Spinal cord (tissue), 10 donors: ENCODE measurements at places on chromosomes 3 and 15.

DNA sequence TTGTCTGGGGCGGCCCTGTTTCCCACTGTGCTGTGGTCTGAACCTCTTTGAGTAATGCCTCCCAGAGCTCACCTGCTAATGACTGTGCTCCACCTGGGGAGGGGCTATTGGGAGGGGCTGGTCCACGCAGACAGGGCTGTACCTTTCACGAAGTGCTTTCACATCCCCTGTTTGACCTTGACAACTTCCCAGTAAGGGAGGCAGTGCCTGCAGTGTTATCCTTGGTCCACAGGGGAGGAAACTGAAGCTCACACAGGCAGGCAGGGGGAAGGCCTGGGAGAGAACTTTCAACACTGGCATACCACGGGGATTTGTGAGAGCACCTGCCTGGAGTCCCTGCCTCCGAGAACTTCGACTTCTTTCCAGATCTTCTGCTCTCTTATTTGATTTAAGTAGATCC, 91.2 kb downstream of the CACNA1D start:
- no peak for DNase-seq

DNA sequence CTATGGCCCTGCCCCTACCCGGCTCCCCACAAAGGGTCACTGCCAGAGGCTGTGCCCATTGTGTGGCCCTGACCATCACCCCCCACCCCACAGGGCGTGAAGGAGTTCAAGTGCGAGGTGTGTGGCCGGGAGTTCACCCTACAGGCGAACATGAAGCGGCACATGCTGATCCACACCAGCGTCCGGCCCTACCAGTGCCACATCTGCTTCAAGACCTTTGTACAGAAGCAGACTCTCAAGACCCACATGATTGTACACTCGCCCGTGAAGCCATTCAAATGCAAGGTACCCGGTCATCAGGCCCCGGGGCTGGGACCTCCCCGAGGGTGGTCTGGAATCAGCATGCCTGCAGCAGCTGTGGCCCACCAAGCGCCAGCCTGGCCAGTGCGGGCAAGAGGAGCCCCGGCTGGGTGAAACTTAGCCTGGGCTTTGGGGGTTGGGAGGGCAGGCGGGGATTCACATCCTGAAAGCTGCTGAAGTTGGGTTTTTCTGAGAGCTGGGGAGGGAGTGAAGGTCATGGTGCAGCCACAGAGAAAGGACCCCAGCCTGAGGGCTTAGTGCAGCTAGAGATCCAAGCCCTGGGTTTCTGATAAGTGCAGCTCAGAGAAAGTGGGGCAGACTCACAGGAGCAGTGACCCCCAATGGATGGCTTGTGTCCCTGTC, 29.2 kb downstream of the IDH2 start:
- no peak for DNase-seq

DNA sequence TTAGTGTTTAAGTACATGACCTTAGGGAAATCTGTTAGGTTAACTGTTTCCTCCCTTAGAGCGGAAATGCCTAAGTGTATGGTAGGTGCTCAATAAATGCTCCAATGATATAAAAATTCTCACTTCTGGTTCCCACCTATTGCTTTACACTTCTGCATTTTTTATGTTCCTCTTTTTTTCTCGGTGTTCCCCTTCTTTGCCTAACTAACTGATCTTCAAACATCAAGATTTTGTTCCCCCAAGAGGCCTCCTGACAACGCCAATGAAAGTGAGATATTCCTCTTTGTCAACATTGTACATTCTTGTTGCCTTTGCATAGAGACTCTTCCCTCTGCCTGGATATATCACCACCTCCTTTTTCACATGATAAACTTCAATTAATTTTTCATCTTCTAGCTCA, 17.4 kb downstream of the SLC35A5 start:
- no peak for DNase-seq

DNA sequence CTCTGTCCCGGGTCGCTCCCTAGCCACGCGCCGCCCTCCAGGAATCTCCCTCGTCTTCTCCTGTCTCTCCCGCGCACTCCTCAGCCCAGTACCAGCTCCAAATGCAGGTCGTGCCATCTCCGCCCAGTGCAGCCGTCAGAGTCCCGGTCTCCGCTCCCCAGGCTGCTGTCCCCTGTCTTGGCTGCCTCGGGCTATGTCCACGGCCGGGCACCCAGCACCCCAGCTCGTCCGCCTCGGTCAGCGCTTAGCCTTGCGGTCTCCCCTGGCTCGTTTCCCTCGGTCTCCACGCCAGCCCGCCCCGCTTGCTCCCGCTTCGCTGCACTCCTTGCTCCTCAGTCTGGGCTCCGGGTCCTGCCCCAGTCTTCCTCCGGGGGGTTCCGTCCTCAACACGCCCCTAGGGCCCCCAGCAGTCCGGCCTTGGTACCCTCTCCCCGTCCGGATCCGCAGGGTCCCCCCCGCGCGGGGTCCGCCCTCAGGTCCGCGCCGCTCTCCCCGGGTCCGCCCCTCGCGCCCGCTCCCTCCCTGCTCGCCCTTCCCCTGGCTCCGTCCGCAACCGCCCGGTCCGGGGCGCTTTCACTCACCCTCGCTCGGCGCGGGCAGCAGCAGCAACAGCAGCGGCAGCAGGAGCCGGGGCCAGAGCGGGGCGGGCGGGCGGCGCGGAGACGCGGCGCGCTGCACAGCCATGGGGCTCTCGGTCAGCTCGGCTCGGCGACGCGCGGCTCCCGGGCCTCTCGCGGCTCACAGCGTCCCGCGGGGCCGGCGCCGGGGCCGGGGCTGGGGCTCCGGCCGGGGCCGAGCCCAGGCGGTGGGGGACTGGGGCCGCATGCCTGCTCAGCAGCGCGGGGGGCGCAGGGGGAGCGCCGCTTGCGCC, 462 bp downstream of the IGDCC3 start:
- peak; percentile 76 for DNase-seq

DNA sequence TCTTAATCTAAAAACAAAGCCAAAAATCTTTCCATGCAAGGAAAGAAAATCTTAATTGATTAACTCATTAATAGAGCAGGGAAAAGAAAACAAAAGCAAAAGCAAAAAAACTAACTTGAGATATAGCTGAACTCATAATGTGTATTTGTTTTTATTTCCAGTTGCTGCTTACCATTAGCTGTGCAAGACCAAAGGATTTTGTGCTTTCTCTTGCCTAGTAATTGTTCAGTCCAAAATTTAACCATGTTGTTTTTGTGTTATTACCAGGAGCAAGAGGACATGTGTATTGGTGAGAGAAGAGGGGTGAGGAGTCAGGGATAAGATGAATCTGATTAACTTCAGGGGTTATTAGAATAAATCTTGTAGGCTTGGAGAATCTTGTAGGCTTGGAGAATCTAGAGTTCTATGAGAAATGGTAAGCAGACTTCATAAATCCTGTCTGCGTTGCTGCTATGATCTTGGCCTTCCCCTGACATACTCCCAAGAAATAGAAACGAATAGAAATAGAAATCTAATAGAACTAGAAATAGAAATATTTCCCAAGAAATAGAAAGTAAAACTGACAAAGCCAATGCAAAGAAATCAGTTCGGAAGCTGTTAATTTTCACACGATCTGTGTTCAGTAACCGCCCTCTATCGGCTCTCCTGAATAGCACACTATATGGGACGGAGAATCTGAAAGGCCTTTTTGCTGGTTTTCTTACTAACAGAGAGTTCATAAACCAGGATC, 72.6 kb upstream of the TNFSF10 start:
- peak; percentile 66 for DNase-seq

DNA sequence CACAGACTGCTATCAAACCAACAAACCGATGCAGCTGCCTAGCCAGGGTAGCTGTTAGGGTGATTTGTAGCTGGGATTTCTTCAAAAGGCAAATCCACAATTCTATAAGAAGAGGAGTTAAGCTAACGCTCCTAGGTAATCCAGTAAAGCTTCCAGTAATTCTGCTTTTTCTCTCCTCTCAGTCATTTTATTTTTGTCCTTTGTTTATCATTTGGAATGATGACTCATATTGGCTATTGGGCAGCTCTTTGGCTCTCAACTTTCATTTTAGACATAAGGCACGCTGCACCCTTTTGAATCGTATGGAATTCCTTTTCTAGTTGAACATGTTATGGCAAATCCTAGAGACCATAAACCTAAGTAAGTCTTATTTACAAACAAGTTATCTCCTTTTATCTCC, 53.2 kb upstream of the PPARG start:
- DNase-seq = no peak

DNA sequence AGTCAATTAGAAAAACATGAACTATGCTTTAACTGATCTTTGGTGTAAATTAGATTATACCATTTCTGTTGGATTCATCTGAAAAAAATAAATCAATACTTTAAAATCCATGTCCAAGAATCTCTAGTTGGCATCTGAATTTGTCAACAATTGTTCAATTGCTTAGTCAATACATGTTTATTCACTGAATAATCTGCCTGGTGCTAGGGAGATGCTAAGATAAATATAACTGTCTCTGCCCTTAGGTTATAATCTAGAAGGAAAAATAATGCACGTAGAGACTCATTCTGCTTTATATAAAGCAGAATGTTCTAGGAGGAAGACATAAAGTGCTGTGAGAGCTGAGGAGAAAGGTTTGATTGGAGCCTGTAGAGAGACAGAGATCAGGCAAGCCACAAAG, 537.2 kb upstream of the IL12A start:
- no peak for DNase-seq

- no peak for DNase-seq
Measured at GRCh38 chr15:94185547-94186236, 45.7 kb upstream of the MCTP2 start.

GRCh38 chr3:56476771-56477170, 8.5 kb upstream of the ERC2 start:
- no peak for DNase-seq

GRCh38 chr3:37653466-37653865, 208.2 kb upstream of the CTDSPL start:
- no peak for DNase-seq

DNA sequence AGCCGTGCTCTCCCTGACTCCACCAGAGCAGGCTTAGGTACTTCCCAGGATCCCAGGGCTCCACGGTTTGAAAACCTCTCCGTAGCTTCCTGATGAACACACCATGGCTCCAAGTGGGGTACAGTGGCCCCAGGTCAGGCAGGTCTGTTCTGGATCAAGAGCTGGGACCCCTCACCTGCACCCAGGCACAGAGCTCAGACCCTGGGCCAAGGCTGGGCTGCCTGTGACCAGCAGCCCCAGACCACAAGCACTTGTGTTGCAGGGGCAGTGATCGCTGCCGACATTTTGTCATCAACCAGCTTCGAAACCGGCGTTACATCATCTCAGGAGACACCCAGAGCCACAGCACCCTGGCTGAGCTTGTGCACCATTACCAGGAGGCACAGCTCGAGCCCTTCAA, 5.3 kb downstream of the SH2D7 start:
- DNase-seq = no peak

DNA sequence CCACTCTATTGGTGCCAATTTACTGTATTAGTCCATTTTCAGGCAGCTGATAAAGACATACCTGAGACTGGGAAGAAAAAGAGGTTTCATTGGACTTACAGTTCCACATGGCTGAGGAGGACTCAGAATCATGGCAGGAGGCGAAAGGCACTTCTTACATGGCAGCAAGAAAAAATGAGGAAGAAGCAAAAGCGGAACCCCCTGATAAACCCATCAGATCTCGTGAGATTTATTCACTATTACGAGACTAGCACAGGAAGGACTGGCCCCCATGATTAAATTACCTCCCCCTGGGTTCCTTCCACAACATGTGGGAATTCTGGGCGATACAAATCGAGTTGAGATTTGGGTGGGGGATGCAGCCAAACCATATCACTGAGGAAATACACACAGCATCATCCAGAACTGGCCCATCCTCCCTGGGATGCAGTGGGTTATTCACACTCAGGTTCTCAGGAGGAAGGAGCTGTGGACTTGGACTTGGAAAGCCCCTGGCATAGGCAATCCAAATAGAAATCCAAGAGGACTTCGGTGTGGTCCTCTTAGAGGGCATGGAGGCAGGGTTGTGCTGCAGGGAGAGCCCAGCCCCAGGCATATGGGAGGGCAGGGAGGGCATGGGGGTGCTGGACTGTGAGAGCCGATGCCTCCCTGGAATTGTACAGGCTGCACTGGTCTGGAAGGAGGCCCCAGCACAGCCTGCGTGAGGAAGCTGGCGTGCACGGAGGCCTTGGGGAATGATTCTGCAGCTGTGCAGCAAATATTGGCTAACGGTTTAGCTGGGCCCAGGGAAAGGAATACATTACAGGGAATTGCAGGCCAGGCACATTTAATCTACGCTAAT, 62.9 kb downstream of the EFCAB12 start:
- DNase-seq = no peak

GRCh38 chr3:135801018-135801417, 164.5 kb upstream of the PPP2R3A start:
- no peak for DNase-seq

DNA sequence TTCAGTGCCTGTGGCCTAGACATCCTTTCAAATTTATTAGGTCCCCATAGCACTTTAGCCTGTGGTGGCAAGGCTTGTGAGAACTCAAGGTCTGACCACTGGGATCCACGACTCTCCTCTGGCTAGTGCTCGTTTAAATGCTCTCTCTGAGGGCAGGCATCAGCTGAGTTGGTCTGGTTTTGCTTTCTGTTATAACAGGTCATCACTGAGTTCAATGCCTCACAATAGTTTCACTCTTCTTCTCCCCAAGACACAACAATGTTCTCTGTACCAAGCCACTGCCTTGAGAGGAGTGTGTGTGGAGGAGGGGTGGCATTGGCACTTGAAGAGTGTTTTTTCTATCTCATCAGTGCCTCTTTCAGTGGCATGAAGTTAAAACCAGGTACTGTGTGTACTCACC, 7.6 kb downstream of the OR5K4 start:
- DNase-seq = no peak

- no peak for DNase-seq
Measured at GRCh38 chr3:117252208-117252607, 542.6 kb downstream of the TUSC7 start.

DNA sequence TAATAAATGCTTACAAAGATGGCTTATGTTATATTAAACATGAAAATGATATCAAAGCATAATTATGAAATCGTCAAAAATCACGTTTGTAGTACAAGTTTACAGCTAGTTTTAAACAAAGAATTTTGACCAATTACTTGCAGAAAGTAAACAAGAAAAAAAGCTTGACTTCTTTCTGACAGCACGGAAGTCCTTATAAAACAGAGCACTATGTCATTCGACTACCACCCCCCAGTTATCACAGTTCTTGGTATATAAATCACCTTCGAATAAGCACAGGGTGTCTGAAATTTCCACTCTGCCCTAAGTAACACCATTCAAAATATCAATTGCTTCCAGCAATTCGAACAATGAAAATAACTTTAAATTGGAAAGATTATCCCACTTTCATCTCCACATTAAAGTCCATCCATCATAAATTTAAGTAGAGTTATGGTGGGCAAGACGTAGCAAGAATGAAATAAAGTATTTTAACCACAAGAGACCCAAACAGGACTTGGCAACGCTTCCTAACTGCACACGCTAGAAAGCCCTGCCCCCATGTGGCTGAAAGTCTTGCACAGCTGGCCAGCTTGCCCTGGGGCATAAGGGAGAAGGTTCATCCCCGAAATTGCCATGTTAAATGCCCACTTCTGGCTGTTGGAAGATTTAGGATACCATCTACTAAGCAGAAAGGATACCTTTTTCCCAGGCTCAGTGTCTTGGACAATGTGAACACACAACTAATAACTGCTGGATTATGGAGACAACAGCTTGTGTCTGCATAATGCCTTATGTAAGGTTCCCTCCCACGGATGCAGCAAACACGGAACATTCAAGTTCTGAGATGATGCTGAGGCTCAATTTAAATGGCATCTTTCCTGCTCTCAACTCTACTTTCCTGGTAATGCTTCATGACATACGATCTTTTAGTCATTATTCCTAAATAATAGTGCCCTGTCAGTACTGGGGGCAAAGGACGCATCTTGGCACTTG, 116.4 kb upstream of the TJP1 start:
- DNase-seq = no peak
